Inflammatory macrophage treated with lipopolysaccharide for 4 hours (primary cell): ENCODE measurements at places on chromosomes 11 and 22.
A peak's percentile ranks its signal among the peaks of the same experiment; 100 is the strongest.

- DNase-seq = no peak
These were observed 20.5 kb upstream of the TP53I11 start for GRCh38 chr11:44971185-44971584.

DNA sequence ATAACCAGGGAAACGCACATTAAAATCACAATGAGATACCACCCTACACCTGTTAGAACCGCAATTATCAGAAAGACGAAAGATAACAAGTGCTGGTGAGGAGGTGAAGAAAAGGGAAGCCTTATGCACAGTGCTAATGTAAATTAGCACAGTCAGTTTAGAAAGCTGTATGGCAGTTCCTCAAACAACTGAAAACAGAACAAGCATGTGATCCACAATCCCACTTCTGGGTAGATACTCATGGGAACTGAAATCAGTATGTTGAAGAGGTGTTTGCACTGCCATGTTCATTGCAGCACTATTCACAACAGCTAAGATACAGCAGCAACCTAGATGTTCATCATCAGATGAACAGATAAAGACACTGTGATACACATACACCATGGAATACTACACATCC, 75.0 kb upstream of the CCND1 start:
- peak; percentile 45 for DNase-seq

GRCh38 chr22:29394931-29395581, 6.7 kb upstream of the AP1B1 start:
- peak; percentile 78 for DNase-seq

DNA sequence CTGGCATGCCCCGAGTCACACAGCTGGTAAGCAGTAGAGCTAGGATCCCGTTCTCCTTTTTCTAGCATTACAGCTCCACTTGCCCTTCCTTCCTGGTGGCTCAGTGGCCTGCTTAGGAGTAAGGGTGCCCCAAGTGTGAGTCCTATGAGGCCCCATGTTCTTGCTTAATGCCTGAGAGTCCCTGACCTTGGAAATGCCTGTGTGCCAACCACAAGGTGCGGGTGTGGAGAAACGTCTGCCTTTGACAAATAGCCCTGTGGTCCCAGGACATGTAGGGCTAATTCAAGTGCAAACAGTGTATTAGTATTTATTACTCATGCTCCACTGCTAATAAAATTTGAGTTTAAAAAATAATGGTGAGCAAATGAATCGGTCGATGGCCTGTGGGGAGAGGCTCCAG, 18.4 kb downstream of the GRIK4 start:
- no peak for DNase-seq

DNA sequence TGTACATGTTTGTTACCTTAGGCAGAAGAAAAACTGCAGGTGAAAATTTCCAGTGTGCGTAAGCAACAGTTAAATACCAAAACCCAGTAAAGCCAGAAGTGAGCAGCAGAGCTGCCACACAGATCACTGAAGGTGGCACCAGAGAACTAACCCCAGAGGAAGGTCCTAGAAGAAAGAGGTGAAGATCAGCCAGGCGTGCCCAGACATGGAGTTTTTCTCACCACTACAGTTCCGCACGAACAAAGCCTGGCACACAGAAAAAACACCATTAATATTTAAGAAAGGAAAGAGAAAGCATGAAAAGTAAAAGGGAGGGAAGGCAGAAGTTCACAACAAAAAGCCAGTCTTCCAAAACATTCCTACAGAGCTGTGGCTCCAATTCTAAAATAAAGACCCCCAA, 60.7 kb downstream of the STK33 start:
- no peak for DNase-seq
